ENCODE measurements at places on chromosomes 2 and 18.

- no peaks in the 10 kb centered on the region for H3K4me1 ChIP-seq
- no peak for DNase-seq
- no peaks in the 10 kb centered on the region for H3K27me3 ChIP-seq
These were observed 44.0 kb downstream of the PTRHD1 start for GRCh38 chr2:24749069-24749691.

DNA sequence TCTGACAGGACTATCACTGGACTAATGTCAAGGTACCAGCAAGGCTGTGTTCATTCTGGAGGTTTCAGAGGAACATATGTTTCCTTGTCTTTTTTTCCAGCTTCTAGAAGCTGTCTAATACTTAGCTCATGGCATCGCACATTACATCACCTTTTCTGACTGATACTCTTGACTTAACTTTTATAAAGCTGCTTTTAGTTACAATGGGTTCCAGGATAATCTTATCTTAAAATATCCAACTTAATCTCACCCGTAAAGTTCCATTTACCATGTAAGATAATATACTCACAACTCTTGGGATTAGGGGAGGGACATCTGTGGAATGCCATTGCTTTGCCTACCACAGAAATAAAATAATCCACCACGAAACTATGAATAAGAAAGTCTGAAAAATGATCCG, 394.2 kb downstream of the CDH19 start:
- no peak overlapping the region for H3K27ac ChIP-seq
- no peaks in the 10 kb centered on the region for H3K4me1 ChIP-seq
- no peak overlapping the region for H3K4me3 ChIP-seq

GRCh38 chr2:54189539-54189938, 66.5 kb downstream of the TSPYL6 start:
- no peaks in the 10 kb centered on the region for H3K36me3 ChIP-seq
- no peaks in the 10 kb centered on the region for H3K27me3 ChIP-seq
- no peaks in the 10 kb centered on the region for H3K4me1 ChIP-seq

- H3K27ac ChIP-seq: no peak overlapping the region
- no peak overlapping the region for H3K4me3 ChIP-seq
- no peak for DNase-seq
- H3K4me1 ChIP-seq: no peaks in the 10 kb centered on the region
- H3K27me3 ChIP-seq: no peaks in the 10 kb centered on the region
These were observed 109.7 kb downstream of the ERBB4 start for GRCh38 chr2:212428681-212429478.

DNA sequence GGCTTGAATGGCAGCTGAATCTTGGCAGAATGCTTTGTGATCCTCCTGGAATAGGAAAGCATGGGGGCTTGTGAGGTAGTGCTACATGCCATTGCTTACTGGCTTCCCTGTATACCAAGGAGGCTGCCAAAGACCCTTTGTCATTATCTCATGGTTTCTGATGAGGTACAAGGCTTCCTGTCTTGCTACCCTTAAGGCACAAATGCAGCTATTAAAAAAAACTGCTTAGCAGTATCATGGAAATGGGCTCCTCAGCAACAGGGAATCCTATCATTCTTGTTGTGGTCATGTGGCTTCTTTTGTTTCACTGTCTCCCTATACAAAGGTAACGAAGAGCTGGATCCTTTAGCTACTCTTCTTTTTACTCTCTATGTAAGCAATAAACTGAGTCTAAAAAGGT, 6.6 kb upstream of the KANSL1L start:
- peaks cover 9% of the 10 kb centered on the region for H3K4me1 ChIP-seq
- H3K27ac ChIP-seq: no peak overlapping the region
- H3K27me3 ChIP-seq: no peaks in the 10 kb centered on the region

GRCh38 chr18:59650266-59650820, 46.9 kb downstream of the CCBE1 start:
- no peak for DNase-seq
- no peaks in the 10 kb centered on the region for H3K36me3 ChIP-seq
- H3K4me3 ChIP-seq: no peak overlapping the region
- no peaks in the 10 kb centered on the region for H3K27me3 ChIP-seq
- H3K27ac ChIP-seq: no peak overlapping the region

DNA sequence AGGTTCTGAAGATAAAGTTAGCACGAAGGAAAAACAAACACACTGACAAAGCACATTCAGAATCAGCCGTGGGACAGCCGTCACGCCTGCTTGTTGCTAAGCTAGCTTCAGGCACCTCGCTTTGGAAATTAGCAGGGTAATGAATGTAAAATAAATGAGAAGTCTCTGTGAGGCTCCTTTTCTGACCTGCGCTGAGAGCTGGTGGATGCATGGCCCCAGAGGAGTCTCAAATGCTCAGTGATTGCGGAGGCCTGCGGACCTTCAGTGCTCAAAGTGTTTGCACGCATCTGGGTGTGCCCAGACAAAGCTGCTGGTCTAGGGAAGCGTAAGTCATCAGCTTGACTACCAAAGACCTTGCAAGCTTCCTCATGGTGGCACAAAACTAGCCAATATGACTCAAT, 50.6 kb downstream of the CD8B2 start:
- no peaks in the 10 kb centered on the region for H3K36me3 ChIP-seq
- no peak overlapping the region for H3K27ac ChIP-seq
- no peak for DNase-seq
- H3K27me3 ChIP-seq: peaks cover 6% of the 10 kb centered on the region
- peaks cover 2% of the 10 kb centered on the region for H3K4me1 ChIP-seq

- H3K4me3 ChIP-seq: no peak overlapping the region
- DNase-seq: no peak
- H3K27ac ChIP-seq: no peak overlapping the region
- no peaks in the 10 kb centered on the region for H3K27me3 ChIP-seq
These were observed 363.6 kb upstream of the CWC22 start for GRCh38 chr2:180370511-180371205.

GRCh38 chr2:190767821-190768220, 112.8 kb upstream of the GLS start:
- H3K4me1 ChIP-seq: peaks cover 38% of the 10 kb centered on the region
- DNase-seq: no peak
- no peak overlapping the region for H3K4me3 ChIP-seq
- no peak overlapping the region for H3K27ac ChIP-seq
- no peaks in the 10 kb centered on the region for H3K27me3 ChIP-seq

- DNase-seq: no peak
- H3K4me3 ChIP-seq: no peak overlapping the region
- peaks cover 44% of the 10 kb centered on the region for H3K36me3 ChIP-seq
- no peaks in the 10 kb centered on the region for H3K27me3 ChIP-seq
- no peaks in the 10 kb centered on the region for H3K4me1 ChIP-seq
- no peak overlapping the region for H3K27ac ChIP-seq
These were observed 248.2 kb downstream of the PHLPP1 start for GRCh38 chr18:62963507-62963906.

DNA sequence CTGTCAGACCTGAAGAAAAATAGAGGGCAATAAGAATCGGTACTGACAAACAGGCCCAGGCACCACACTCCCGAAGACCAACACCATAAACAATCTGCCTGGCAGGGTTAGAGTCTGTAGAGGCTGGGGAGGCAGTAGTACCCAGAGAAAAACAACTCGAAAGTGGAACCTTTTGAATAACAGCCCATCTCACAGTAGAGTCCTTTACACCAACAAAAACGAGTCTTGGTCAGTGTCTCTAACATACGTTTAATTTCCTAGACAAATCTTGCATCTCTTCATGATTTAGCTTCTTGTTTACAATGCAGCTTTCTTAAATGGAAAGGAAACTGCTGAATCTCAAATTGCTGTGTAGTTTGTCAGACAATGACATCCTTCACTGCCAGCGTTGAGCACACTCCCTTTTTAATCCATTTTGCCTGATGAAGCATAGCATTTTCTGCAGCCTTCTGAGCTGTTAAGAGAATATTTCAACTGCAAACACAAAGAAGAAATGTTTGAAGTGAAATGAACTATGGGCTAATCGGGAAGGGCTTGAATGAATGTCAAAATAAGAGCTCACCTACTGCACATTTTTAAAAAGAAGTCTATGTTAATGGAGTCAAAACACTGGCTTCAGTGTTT, 73.1 kb upstream of the DSG1 start:
- peak overlapping the region; percentile 84 for H3K27ac ChIP-seq
- peaks cover 41% of the 10 kb centered on the region for H3K4me1 ChIP-seq
- peak overlapping the region; percentile 7 for H3K4me3 ChIP-seq
- no peak for DNase-seq
- no peaks in the 10 kb centered on the region for H3K27me3 ChIP-seq
- no peaks in the 10 kb centered on the region for H3K36me3 ChIP-seq

- no peaks in the 10 kb centered on the region for H3K27me3 ChIP-seq
- no peak overlapping the region for H3K27ac ChIP-seq
- no peak for DNase-seq
- H3K36me3 ChIP-seq: peaks cover 27% of the 10 kb centered on the region
These were observed 31.3 kb downstream of the NCK2 start for GRCh38 chr2:105775809-105776559.

GRCh38 chr2:12824351-12824777, 107.6 kb downstream of the TRIB2 start:
- H3K27me3 ChIP-seq: no peaks in the 10 kb centered on the region
- no peaks in the 10 kb centered on the region for H3K36me3 ChIP-seq
- no peak for DNase-seq
- no peak overlapping the region for H3K4me3 ChIP-seq
- H3K27ac ChIP-seq: peak overlapping the region; percentile 52

GRCh38 chr2:216279031-216279430, 93.3 kb downstream of the MARCHF4 start:
- H3K4me3 ChIP-seq: no peak overlapping the region
- no peak for DNase-seq
- no peaks in the 10 kb centered on the region for H3K4me1 ChIP-seq
- H3K27me3 ChIP-seq: peaks cover 7% of the 10 kb centered on the region

DNA sequence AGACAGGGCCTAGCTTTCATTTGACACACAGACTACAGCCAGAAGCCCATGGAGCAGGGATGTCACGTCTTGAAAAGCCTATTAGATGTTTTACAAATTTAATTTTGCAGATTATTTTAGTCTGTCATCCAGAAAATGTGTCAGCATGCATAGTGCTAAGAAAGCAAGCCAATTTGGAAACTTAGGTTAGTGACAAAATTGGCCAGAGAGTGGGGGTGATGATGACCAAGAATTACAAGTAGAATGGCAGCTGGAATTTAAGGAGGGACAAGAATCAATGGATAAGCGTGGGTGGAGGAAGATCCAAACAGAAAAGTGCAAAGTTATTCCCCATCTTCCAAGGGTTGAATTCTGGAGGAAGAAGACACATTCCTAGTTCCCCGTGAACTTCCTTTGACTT, 7.8 kb upstream of the IL1RL2 start:
- H3K4me3 ChIP-seq: no peak overlapping the region
- no peaks in the 10 kb centered on the region for H3K27me3 ChIP-seq
- peaks cover 6% of the 10 kb centered on the region for H3K36me3 ChIP-seq
- DNase-seq: no peak
- no peak overlapping the region for H3K27ac ChIP-seq

- H3K36me3 ChIP-seq: no peaks in the 10 kb centered on the region
- DNase-seq: no peak
- H3K4me1 ChIP-seq: peaks cover 29% of the 10 kb centered on the region
- no peaks in the 10 kb centered on the region for H3K27me3 ChIP-seq
These were observed 67.1 kb downstream of the ZBTB7C start for GRCh38 chr18:48342125-48342524.

DNA sequence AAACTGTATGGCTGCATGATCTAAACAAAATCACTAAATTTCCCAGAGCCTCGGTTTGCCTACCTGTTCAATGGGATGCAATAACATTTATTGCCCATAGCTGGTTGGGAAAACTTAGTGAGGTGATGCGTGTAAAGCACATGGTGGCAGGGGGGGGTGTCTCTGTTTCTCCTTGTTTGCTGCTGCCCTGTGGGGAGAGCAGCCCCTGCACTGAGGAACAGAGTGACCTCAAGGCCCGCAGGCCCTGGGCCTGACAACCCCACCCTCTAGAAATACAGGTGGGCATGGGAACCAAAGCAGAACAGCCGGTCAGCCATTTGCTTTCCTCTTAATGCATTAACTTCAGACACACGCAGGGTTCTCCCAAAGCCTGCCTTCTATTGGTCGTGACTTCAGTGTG, 55.1 kb upstream of the SLC66A3 start:
- no peak overlapping the region for H3K27ac ChIP-seq
- H3K4me1 ChIP-seq: no peaks in the 10 kb centered on the region
- no peaks in the 10 kb centered on the region for H3K36me3 ChIP-seq
- no peak overlapping the region for H3K4me3 ChIP-seq
- DNase-seq: no peak
- H3K27me3 ChIP-seq: no peaks in the 10 kb centered on the region

DNA sequence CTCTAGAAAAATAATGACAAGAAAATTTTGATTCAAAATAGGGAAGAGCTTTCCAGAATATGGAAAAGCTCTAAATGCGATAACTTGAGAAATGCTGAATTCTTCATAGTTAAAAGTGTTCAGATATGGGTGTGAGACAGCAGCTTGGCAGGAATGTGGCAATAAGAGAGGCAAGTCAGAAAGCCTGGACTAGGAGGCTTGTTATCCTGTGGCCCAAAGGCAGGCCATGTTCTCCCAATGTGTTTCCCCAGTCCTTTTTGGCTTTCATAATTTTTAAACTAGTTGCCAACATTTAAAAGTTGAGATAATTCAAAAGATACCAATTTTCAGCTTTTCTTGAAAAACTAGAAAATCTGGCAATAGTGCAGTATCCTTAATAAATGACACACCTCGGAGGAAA, 366.3 kb upstream of the FANCL start:
- H3K4me1 ChIP-seq: no peaks in the 10 kb centered on the region
- H3K36me3 ChIP-seq: no peaks in the 10 kb centered on the region
- H3K27ac ChIP-seq: no peak overlapping the region
- no peak for DNase-seq

GRCh38 chr2:239476757-239477585, 76.2 kb upstream of the HDAC4 start:
- H3K4me1 ChIP-seq: no peaks in the 10 kb centered on the region
- no peak for DNase-seq
- H3K36me3 ChIP-seq: no peaks in the 10 kb centered on the region
- no peaks in the 10 kb centered on the region for H3K27me3 ChIP-seq

DNA sequence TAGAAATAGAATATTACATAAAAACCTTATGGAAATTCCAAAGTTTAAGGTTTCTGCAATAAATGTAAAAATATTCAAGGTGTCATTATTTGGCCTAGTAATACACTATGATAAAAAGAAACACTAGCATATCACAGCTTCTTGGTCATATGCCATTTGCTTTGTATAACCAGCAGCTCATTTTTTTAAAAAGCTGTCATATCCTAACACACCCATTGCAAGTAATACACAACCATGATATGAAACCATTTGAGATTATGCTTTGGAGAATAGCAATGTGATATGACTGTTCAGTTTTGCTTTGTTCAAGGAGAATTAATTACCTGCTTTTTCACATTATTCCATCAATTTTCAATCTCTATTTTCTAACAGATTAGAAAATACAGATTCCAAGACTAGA, 149.0 kb downstream of the IKZF2 start:
- H3K4me1 ChIP-seq: no peaks in the 10 kb centered on the region
- DNase-seq: no peak
- H3K27ac ChIP-seq: no peak overlapping the region
- no peak overlapping the region for H3K4me3 ChIP-seq
- no peaks in the 10 kb centered on the region for H3K27me3 ChIP-seq
